Right lobe of liver (tissue), 6 donors: ENCODE measurements at places on chromosomes 3 and 15.

- no peak for DNase-seq
- no peaks in the 10 kb centered on the region for H3K36me3 ChIP-seq
- no peak overlapping the region for H3K4me3 ChIP-seq
- H3K27ac ChIP-seq = no peak overlapping the region
These were observed 67.7 kb downstream of the STT3B start for GRCh38 chr3:31600431-31600830.

DNA sequence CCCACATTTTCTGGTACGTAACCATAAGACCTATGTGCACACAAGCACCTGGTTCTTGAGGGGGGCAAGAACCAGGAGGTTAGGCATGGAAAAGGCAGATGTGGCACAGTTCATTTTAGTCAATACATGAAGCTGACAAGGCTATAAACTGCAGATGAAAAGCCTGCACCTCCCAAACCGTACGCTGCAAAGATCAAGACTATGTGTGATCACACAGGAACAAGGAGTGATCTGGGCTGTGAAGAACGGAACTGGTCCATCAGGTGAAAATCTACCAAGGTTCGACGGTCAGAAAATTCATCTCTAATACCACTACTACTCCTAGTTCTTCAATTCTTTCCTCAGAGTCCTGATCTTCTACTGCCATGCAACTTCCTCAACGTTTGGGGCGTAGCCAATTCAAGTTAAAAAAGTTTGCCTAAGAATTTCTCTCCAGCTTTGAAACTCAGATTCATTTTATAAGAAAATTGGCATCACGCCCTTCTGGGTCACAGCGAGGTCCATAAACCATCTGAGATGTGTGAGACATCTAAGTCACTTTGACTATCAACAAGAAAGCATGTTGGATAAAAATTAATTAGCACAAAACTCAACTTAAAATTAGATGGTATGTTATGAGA, 41.9 kb downstream of the PLD1 start:
- peak overlapping the region; percentile 14 for H3K4me3 ChIP-seq
- no peak for DNase-seq
- H3K36me3 ChIP-seq = no peaks in the 10 kb centered on the region
- no peaks in the 10 kb centered on the region for H3K27me3 ChIP-seq

DNA sequence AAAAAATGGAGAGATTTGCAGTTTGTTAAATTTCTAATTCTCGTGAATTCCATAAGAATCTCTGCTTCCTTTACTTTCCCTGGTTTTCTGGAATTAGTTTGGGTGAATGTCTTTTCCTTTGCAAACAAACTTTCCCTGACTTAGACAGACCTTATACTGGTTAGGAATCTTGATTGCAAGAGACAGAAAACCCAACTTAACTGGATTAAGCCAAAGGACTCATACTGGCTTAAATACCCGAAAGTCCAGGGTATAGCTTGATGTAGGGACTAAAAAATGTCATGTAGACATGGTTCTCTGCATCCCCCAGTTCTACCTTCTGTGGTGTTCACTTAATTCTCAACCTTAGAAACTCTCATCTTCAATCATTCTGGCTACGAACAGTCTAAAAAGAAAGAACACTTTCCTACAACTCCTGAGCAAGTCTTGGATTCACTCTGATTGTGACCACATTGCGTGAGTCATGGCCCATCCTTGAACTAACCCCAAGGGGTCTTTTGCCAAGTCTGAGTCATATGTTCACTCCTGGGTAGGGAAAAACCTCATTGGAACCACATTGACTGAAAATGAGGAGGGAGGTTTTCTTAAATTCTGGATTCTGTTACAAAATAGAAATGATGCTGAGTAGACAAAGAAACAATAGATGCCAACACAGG, 136.0 kb upstream of the DAZL start:
- no peak overlapping the region for H3K27ac ChIP-seq
- no peak overlapping the region for H3K4me3 ChIP-seq
- no peaks in the 10 kb centered on the region for H3K36me3 ChIP-seq
- no peaks in the 10 kb centered on the region for H3K27me3 ChIP-seq
- no peaks in the 10 kb centered on the region for H3K4me1 ChIP-seq

DNA sequence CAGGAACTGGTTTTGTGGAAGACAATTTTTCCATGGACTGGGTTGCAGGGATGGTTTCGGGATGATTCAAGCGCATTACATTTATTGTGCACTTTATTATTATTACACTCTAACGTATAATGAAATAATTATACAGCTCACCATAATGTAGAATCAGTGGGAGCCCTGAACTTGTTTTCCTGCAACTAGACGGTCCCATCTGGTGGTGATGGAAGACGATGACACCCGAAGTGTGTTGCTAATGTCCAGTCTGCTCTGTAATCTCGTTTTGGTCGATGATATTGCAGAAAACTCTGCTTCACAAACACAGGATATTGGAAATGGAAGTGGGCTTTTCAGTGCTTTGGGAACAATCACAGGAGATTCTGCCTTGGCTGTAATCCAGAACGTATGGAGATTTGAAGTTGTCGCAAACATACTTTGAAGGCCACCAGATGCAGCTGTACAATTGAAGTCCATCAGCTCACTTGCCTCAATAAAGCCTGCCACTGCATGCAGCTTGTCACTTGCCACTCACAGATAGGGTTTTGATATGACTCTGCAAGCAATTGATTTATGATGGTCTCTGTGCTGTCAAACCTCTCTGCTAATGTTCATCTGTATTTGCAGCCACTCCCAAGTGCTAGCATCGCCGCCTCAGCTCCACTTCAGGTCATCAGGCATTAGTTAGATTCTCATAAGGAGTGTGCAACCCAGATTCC, 141.7 kb downstream of the TJP1 start:
- no peaks in the 10 kb centered on the region for H3K36me3 ChIP-seq
- DNase-seq = no peak
- H3K4me1 ChIP-seq = no peaks in the 10 kb centered on the region
- H3K4me3 ChIP-seq = no peak overlapping the region
- no peaks in the 10 kb centered on the region for H3K27me3 ChIP-seq
- no peak overlapping the region for H3K27ac ChIP-seq

- H3K27me3 ChIP-seq = no peaks in the 10 kb centered on the region
- H3K27ac ChIP-seq = no peak overlapping the region
- H3K36me3 ChIP-seq = no peaks in the 10 kb centered on the region
- peak; percentile 11 for DNase-seq
- H3K4me1 ChIP-seq = no peaks in the 10 kb centered on the region
These were observed 59.2 kb upstream of the KLF13 start for GRCh38 chr15:31267161-31268107.

DNA sequence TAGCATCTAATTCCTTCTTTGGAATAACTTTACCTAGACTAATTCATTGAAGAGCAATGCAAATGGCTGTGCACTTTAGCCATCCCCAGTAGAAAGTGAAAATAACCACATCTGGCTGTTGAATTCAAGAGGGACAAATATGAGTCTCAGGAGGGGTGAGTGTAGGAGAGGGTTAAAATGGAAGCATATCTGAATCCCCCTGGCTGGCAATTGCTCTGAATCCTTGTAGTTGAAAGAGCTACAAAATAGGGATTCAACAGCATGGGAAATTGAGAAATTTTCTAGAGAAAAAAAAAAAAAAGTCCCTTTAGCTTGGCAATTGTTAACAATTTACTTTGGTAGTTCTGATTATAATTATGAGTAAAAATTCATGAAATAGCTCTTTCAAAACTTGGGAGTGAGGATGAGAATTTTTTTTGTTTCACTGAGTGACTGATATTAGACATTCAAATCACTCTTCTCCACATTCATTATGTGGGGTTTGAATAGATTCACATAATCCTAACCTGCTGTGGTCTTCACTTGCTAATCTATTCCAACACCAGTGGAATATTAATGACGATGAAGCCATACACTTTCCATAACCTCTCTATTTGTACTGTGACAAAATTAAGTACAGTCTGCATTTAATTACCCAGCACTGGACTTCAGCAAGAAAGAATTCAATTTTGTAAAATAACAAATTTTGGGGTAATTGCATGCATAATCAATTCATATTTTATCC, 569.0 kb upstream of the MCTP2 start:
- no peaks in the 10 kb centered on the region for H3K36me3 ChIP-seq
- DNase-seq = no peak
- no peaks in the 10 kb centered on the region for H3K4me1 ChIP-seq
